ENCODE measurements at places on chromosomes 5 and 9.

GRCh38 chr5:122789461-122790171 lies 14.7 kb downstream of the SNX2 start:
- DNase-seq, result no peak

GRCh38 chr9:36818242-36818938 lies 215.7 kb downstream of the PAX5 start:
- DNase-seq, result peak; percentile 58

DNA sequence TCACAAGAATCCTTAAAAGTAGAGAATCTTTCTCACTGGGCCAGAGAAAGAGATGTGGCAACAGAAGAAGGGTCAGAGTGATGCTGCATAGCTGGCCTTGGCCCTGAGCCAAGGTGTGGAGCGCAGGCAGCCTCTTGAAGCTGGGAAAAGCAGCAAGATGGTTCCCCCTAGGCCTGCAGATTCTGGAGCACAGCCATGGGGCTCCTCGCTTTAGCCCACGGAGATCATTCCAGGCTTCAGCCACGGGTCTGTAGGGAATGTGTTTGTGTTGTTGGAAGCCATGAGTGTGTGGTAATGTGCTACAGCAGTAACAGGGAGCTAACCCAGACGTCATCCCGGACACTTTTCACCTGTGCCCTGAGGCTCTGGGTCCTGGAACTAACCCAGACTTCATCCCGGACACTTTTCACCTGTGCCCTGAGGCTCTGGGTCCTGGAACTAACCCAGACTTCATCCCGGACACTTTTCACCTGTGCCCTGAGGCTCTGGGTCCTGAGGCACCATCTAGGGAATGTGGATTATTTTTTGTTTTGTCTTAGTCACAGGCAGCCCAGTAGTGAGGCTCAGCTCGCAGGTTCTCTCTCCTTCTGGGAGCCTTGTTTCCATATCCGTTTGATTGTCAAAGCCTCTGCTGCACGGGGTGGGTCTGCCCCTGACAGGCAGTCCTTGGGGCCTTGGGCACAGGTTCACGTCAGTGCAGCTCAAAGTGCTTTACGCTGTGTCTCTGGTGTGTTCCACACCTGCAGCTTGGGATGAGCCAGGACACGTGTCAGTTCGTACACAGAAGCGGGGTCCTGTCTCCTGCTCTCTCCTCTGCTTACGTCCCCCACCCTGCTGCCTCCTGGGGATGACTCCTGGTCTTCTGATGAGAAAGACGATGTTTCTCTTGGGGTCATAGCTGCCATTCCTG lies 56.3 kb upstream of the EXOC3 start:
- DNase-seq, result no peak

DNA sequence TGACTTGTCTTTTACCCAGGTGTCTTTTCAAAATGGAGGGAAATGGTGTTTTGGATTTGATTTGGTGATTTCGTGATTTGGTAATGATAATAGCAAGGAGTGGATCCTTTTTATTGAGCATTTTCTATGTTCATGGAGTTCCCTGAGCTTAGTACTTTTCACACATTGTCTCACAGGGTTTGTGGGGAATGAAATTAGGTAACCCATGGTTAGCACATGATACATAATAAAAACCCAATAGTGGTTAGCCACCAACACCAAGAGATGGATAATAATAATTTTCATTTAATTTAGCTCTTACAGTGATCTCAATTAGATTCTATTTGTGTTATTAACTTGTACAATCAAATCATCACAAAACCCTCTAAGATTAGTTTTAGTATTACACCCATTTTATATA lies 65.4 kb downstream of the ARHGAP26 start:
- no peak for DNase-seq

DNA sequence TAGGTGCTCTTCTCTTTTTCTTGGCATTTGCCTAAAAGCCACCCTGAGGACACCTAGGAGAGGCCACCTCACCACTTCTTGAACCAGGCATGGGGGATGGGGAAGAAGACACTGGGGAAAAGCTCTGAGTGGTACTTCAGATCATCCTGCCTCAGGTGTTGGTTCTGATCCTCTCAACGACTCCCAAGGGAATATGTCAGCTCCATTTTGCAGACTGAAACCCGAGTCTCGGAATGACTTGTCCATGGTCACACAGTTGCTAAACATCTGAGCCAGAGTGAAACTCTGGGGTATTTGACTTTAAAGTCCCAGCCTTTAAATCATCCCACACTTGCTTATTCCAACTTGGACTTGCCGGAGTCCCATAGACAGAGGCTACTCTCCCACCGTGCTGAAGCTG lies 120.6 kb upstream of the GABRP start:
- DNase-seq, result no peak

DNA sequence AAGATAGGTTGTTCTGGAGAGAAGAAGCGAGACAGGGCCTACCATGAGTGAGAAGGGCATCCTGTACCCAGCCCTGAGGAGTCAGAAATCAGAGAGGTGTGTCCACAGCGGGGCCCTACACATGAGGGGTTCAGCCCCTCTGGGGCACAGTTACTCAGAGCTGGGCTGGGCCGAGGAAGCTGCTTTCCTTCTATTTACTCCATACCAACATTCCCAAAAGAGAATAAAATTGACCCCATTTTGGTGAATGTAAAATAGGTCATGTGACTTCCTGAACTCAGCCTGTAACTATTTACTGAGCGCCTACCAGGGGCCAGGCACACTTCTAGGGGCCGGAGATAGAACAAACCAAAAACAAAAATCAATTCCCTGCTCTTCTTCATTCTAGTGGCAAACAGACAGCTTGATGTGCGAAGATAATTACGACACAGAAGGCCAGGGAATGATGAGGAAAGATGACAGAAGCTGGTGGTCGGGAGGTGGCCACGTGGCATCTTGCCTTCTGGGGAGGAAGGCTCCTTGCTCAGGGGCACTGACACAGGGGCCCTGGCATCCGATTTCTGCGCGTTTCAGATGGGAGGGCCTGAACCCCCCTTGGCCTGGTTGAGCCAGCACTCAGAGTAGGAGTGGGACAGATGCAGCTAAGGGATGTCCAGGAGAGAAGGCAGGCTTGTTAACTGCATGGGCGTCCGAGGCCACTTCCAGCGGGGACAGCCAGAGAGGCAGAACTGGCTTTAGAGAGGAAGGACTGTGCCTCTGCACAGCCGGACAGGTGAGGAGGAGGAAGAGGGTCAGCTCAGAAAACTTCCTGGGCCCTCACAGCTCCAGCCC lies 121.8 kb downstream of the NSG2 start:
- DNase-seq, result no peak

- no peak for DNase-seq
Measured at GRCh38 chr9:110337727-110338126, at the start of gene TXNDC8. TXNDC8 (minus strand) TSS chr9:110337863.

GRCh38 chr5:17336054-17336453 lies 118.6 kb downstream of the BASP1 start:
- no peak for DNase-seq

Data from NCI-H1694 treated with DMSO at 0.1 percent for 48 hours (cell line).